ENCODE measurements at places on chromosomes 5 and 9. TPM values are rescaled to one million over a fixed set of nuclear protein-coding genes. Genes with fewer than 3 reads are reported as not detected.

- DNase-seq = no peak
- H3K27me3 ChIP-seq = no peaks in the 10 kb centered on the region
- no peak overlapping the region for H3K4me3 ChIP-seq
- no peaks in the 10 kb centered on the region for H3K36me3 ChIP-seq
- H3K27ac ChIP-seq = no peak overlapping the region
- H3K4me1 ChIP-seq = peaks cover 5% of the 10 kb centered on the region
Observed at GRCh38 chr9:105359892-105360291, 87.9 kb upstream of the FSD1L start.

DNA sequence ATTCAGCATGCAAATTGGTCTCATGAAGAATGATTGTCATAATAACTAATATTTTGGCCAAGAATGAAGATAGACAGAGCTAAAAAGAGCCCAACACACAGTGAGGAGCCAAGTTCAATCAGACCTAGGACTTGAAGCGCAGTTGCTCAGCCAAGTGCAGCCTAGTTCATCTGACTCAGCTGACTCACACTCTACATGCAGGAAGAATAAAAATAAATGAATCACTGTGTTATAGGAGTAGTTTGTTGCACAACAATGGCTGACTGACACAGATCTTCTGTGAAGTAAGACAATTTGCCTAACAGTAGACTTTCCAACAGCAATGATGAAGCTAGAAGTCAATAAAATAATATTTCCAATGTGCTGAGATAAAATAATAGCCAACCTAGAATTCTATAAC is 261.5 kb downstream of the CEMIP2 start:
- no peaks in the 10 kb centered on the region for H3K4me1 ChIP-seq
- peaks cover 5% of the 10 kb centered on the region for H3K27me3 ChIP-seq
- H3K4me3 ChIP-seq = no peak overlapping the region
- no peak for DNase-seq

DNA sequence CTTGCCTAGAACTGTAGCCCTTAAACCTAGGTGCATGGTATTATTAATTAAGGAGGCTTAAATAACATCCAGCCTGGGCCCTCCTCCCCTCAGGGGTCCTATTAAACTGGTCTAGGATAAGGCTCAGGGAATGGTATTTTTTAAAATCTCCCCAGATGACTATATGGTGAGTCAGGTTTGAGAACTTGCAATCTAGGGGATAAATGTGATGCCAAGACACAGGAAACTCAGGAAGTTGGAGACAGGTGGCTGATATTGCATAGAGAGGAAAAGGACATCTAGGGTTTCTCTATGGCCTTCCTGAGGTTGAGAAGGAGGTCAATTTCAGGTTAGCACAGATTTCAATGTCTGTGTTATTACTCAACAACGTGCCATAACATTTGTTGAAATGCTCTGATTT is 581.0 kb downstream of the TLE1 start:
- no peaks in the 10 kb centered on the region for H3K36me3 ChIP-seq
- H3K4me3 ChIP-seq = no peak overlapping the region
- H3K27ac ChIP-seq = no peak overlapping the region
- H3K27me3 ChIP-seq = peaks cover 24% of the 10 kb centered on the region

GRCh38 chr5:52693280-52693679 is 94.4 kb upstream of the ITGA1 start:
- peaks cover 7% of the 10 kb centered on the region for H3K4me1 ChIP-seq
- peak; percentile 6 for DNase-seq
- H3K27me3 ChIP-seq = no peaks in the 10 kb centered on the region
- no peak overlapping the region for H3K27ac ChIP-seq

- no peak overlapping the region for H3K4me3 ChIP-seq
- no peak overlapping the region for H3K27ac ChIP-seq
- no peak for DNase-seq
Observed at GRCh38 chr5:68139611-68140441, 75.7 kb upstream of the PIK3R1 start.

- no peak for DNase-seq
- no peaks in the 10 kb centered on the region for H3K27me3 ChIP-seq
- H3K4me3 ChIP-seq = no peak overlapping the region
- H3K36me3 ChIP-seq = peaks cover 23% of the 10 kb centered on the region
Observed at GRCh38 chr5:96741891-96742309, 65.8 kb downstream of the ERAP1 start.

- DNase-seq = no peak
- no peaks in the 10 kb centered on the region for H3K27me3 ChIP-seq
- H3K27ac ChIP-seq = no peak overlapping the region
- peaks cover 14% of the 10 kb centered on the region for H3K36me3 ChIP-seq
- H3K4me3 ChIP-seq = no peak overlapping the region
Observed at GRCh38 chr9:123796618-123797484, 133.1 kb downstream of the DENND1A start.

DNA sequence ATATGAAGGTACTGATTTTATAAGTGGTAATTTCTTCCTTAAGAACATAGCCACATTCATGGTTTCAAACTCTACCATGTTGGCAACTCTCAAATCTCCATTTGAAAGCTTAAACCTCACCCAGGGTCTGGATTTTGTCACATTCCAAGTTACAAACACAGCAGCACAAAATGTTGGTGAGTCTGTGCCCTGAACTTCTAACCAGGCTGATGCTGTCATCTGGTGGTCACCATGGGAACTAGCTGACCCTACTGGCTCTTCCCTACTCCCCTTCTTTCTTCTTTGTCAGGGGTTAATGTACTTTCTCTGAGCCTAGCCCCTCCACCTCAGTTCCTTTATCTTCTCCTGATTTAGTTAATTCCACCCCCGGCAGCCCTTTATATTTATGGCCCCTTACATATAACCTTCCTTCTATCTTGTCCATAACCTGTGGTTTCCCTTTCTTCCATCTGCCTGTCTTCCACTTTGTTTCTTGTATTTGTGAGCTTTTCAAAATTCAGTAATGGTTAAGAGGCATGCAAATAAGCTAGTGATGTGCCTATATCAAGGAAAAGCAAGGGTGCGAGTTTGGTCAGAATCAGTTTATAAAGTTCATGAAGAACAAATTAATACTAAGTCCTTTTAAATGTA is 35.9 kb downstream of the TGFBR1 start:
- H3K27me3 ChIP-seq = no peaks in the 10 kb centered on the region
- H3K27ac ChIP-seq = peak overlapping the region; percentile 82
- peak overlapping the region; percentile 32 for H3K4me3 ChIP-seq
- peak; percentile 46 for DNase-seq

- H3K4me3 ChIP-seq = no peak overlapping the region
- H3K4me1 ChIP-seq = no peaks in the 10 kb centered on the region
Observed at GRCh38 chr9:126587187-126588185, 26.2 kb upstream of the LMX1B start.

DNA sequence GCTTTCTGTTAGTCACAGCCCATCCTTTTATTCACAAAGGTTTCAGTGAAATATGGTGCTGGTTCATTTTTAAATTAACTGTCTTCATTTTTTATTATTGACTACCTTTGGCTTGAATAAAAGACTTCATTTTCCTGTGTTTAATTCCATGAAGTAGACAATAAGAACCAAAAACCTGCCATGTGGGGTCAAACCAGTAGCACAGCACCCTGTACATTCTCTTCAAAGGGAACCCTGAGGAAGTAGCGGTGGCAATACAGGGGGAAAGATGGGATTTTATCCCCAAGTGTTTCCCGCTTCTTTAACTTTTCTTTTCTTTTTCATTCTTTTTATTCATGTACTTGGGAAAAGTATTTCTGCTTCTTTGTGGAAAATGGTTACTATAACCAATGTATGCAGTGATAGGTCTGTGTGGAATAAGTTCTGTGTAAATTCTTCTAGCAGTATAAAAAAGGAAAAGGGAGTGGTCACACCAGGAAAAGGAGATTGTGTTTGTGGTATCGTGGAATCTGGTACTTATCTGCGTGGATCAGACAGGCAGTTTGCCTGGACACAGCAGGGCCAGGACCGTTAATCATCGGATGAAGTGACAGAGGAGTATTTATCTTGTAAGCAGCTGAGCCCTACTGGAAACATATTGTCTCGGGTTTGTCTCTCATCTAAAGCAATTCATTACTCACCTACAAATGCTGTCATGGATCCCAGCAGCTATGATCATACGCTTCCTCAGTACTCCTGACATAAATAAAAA is 94.2 kb downstream of the PPIC start:
- no peak overlapping the region for H3K4me3 ChIP-seq
- H3K36me3 ChIP-seq = peaks cover 10% of the 10 kb centered on the region

DNA sequence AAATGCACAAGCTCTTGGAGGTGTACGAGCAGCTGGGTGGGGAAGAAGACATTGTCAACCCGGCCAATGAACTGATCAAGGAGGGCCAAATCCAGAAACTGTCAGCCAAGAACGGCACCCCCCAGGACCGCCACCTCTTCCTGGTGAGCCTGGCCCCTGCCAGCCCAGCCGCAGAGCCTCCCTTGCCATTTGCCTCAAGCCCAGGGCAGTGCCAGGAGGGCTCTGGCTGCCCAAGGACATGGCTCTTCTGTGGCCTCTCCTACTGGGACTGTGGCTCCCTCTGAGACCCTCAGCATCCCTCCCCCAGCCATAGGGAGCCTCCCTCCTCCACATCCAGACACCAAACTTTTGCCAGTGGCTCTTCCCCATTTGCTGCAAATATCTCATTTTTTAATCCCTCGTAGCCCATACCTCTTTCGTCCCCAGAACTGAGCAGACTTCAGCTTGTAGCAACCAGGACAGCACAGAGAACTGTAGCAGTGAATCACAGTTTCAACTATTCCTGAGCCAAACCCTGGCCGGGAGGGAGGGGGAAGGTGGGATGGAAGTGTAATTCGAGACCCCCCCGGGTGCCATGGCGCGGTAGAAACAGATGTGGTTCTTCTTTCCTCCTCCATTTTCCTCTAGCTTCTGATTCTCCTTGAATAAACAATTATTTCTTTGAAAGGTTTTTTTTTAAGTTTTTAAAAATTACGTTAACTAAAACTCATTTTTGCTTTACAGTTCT is 44.5 kb upstream of the SUSD3 start:
- no peak overlapping the region for H3K4me3 ChIP-seq
- peak overlapping the region; percentile 71 for H3K27ac ChIP-seq
- peak; percentile 7 for DNase-seq

DNA sequence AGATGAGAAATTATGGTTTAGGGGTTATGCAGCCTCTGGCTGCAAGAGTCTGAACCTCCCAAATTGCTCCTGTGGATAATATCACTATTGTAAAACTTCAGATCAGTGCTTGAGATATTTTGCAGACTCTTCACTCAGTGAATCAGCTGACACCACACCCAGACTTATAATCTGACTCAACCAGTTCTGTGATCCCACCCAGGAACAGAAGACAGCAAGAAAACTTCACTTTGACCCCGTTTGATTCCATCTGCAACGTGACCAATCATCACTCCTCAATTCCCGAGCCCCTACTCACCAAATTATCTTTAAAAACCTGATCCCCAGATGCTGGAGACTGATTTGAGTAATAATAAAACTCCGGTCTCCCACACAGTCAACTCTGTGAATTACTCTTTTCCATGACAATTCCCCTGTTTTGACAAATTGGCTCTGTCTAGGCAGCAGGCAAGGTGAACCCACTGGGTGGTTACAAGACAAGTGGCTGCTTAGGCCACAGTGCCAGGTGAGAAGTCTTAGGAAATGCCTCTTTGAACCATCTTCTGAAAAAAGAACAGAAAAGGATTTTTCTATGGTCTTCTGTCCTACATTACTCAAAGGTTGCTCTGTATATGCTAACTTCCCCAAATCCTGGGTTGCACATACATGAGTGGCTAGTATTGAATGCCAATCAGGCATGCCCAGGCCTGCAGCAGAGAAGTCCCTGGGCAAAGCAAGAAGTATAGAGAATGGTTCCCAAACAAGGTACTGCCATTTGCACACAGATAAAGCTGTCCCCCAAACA is 588.0 kb downstream of the PRELID2 start:
- no peaks in the 10 kb centered on the region for H3K4me1 ChIP-seq
- no peaks in the 10 kb centered on the region for H3K27me3 ChIP-seq
- no peaks in the 10 kb centered on the region for H3K36me3 ChIP-seq
- no peak overlapping the region for H3K4me3 ChIP-seq
- no peak overlapping the region for H3K27ac ChIP-seq

GRCh38 chr5:118806571-118806970 is 181.8 kb downstream of the DTWD2 start:
- DNase-seq = no peak
- H3K27ac ChIP-seq = no peak overlapping the region
- no peaks in the 10 kb centered on the region for H3K4me1 ChIP-seq
- no peak overlapping the region for H3K4me3 ChIP-seq
- H3K27me3 ChIP-seq = no peaks in the 10 kb centered on the region

DNA sequence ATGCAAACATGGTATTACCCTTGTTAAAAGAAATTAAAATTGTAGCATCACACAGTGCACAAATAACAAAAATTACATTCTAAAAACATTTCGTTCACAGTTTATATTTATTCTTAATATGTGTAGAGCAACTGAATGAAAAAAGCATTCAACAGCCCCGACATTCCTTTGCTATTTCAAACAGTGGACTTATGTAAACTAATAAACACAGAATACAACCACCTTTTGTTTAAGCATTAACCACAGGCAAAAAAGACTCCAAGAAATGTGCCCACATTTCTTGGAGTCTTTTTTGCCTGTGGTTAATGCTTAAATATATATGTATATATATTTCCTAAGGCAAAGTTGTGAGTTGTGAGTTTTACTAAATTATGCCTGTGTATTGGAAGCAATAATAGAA is 532.5 kb upstream of the DAP start:
- DNase-seq = no peak
- no peak overlapping the region for H3K4me3 ChIP-seq
- H3K27me3 ChIP-seq = peaks cover 4% of the 10 kb centered on the region
- H3K27ac ChIP-seq = no peak overlapping the region
- no peaks in the 10 kb centered on the region for H3K36me3 ChIP-seq

SSBP2 gene
- 40.2 TPM for total RNA-seq

OCLN gene
- total RNA-seq = 4.7 TPM

AHRR gene
- total RNA-seq = 5.8 TPM

SPATA31A3 gene
- total RNA-seq = not detected

ANKRD33B gene
- 1.1 TPM for total RNA-seq

IRX2 gene
- not detected for total RNA-seq

IFNA21 gene
- total RNA-seq = not detected

TAF1L gene
- 0.05 TPM for total RNA-seq

PCDHGA10 gene
- 0.41 TPM for total RNA-seq

RLN1 gene
- 5.1 TPM for total RNA-seq

SMIM33 gene
- not detected for total RNA-seq

NR4A3 gene
- 0.47 TPM for total RNA-seq
